ENCODE measurements at places on chromosomes 7 and 10. TPM values are rescaled to one million over a fixed set of nuclear protein-coding genes. Genes with fewer than 3 reads are reported as not detected.

DNA sequence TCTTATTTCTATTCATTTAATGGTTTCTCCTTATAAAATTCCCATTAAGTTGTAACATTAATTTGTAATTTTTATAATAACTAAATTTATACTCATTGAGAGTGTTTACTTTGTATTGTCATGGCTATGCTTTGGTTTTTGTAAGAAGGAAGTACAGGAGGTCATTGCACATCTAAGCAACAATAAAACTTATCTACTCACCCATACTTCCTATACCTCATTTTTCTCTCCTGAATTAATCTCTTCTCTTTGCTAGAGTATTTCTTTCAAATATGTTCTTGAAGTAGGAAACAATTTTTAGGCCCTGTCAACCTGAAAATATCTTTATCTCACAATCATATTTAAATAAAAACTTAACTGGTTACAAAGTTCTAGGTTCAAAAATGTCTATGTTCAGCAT, 95.4 kb upstream of the WDR11 start:
- DNase-seq, result no peak

DNA sequence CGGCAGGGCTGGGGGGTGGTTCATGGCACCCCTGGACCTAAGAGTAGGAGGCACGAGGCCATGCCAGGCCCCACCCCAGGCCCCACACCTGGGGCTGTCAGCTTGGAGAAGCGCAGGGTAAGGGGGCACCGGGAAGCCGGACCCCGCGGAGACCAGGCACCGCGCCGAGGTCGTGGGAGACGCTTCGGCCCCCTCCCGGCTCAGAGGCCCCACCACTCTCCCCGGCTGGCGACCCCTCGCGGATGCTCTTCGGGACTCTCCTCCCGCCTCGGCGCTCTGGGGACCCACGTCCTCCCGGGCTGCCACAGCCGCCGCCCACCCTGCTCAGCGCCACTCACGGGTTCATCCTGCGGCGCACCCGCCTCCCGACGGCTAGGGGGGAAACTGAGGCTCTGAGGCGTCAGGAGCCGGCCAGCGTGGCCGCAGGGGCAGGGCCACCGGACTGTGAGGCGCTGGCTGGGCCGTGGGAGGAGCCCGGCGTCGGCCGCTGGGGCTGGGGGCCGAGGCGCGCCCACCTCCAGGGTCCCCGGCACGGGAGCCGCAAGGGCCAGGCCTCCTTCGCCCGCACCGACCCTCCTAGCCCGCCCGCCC, 25.9 kb downstream of the PDGFA start:
- DNase-seq, result no peak

DNA sequence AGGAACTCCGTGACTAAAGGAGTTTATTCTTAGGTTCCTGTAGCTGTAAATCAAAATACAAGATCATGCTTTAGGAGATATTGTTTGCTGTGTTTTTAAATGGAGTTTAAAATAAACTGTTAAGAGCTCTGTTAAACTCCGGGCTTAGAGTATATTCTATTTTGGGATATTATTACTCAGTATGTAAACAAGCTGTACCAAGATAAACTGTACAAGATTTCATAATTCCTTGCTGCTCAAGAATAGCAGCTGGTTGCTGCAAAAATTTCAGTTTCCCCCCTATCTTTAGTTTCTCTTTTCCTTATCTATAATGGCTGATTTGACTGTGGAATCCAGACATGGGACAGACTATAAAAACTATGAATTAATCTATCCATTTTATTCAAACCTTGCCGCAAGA, 215.7 kb downstream of the HTR7 start:
- no peak for DNase-seq

Gene SEMA3D
- 0.95 TPM for total RNA-seq

DNA sequence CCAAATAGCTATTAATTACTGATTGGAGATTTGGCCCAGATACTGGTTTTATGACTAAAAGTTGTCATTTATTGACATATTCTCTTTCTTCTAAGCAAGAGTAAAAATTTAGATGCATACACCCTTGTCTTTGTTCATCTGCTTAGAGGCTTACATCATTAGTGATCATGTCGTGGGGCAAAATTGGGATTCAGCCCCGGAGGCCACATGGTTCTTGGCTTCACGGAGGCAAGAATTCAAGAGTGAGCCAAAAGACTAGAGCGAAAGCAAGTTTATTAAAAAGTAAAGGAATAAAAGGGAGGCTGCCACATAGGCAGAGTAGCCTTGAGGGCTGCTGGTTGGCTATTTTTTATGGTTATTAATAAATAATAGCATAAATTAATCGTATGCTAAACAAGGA, 41.1 kb downstream of the MINPP1 start:
- no peak for DNase-seq

DNA sequence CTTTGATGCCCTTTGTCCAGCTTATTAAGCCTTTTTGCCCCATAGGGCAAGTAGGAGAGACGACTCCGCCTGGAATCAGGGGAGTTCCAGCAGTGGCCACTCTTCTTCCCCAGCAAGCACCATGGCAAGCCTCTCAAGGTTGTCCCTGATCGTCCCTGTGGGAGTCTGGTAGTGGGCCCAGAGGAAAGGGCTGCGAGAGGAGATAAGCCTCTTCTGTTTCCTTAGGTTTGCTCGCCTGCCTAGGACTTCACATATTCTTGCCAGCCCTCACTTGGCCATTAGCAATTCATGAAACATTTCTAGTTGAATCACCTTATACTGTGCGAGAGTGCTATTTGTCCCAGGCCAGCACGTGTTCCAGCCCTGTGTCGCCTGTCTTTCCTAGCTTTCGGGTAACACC, 47.8 kb upstream of the CPN1 start:
- DNase-seq, result no peak

- no peak for DNase-seq
Observed at GRCh38 chr7:100065452-100066186, 15.9 kb downstream of the ZNF3 start.

Gene MLLT10
- total RNA-seq, result 9.0 TPM

Gene HOXA3
- 12.4 TPM for total RNA-seq

Gene CCL24
- total RNA-seq, result not detected

DNA sequence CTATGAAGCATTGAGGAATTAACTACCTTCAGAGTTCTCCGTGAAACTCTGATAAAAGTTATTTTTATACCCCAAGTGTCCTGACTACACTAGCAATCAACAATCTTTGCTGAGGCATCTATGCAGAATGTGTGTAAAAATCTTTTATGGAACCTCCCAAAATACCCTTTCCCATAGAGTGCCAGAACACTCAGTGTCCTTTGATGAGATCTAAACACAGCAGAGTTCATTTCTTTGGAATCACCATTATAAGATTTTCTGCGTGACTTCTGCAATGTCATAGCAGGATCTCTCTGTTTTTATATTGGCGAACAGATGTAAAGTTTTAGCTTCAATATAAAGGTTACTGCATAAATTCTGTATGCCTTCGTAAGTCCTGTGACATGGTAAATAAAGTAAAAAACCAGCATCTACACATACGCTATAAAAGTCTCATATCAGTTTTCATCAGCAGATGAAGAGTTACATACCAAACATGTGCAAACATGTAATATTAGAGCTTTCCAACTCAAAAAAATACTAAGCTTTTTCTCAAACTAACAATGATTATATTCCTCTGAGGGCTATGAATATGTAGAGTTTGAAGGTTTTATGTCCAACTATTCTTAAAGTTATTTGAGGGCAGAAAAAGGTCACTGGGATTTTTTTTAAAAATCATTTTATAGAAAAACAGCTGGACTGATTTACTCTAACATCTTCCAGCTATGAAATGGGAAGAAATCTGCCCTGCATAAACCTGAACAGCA, 67.2 kb downstream of the SKIDA1 start:
- no peak for DNase-seq

DNA sequence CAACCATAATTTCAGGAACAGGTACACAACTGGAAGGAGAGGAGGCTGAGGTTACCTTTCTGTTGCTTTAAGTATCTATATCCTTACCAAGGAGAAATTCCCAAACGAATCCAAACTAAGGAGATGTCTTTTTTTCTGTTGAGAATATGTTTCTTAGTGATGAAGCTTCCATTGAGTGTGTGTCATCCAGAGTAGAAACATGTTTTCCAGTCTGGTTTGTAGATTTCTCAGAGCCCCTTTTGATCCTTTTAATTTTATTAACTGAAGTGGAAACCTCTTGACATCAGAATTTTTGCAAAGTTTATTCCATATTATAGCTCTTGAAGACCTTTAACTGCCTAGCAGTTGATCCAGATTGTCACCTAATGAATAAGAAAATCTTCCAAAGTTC, 207.1 kb upstream of the FERD3L start:
- no peak for DNase-seq

- DNase-seq, result peak; percentile 41
Observed at GRCh38 chr7:30596014-30596641, 1.4 kb downstream of the GARS1 start.

- no peak for DNase-seq
Observed at GRCh38 chr7:122307228-122307621, 2.7 kb upstream of the FEZF1 start.

GRCh38 chr7:3805151-3805550, 504.1 kb downstream of the SDK1 start:
- DNase-seq, result peak; percentile 63

Gene PTPRZ1
- total RNA-seq, result 0.17 TPM

- no peak for DNase-seq
Observed at GRCh38 chr7:33039257-33039902, 23.2 kb downstream of the NT5C3A start.

GRCh38 chr7:2820508-2820934, 23.6 kb downstream of the GNA12 start:
- peak; percentile 93 for DNase-seq

DNA sequence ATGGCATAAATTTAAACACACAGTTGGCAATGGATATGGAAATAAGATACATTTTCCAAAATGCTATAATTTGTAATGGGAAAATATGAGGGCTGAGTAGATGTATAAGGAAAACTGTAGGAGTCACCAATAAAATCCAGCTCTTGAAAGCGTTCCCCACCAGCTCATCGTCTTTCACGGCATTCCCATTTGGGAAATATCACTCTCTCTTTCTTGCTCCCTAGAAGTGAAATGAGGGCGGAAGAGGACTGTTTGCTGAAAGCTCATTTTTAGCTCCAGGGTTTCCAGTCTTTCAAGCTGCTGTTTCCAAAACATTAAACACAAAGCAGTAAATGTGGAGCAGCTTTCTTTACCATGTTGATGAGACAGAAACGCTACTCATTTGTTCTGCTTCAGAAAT, 104.6 kb upstream of the SFMBT2 start:
- no peak for DNase-seq

GRCh38 chr10:61869041-61869675, 32.3 kb upstream of the ARID5B start:
- DNase-seq, result no peak

Gene DENND2A
- total RNA-seq, result 5.4 TPM

Data from Daoy (cell line).